ENCODE measurements at places on chromosomes 1 and 21.

GRCh38 chr1:93783876-93784275 lies 95.1 kb downstream of the DNTTIP2 start:
- DNase-seq: no peak

GRCh38 chr1:241532864-241533263 lies 686 bp downstream of the KMO start:
- DNase-seq: no peak

- no peak for DNase-seq
Measured at GRCh38 chr1:15168479-15168878, 14.9 kb downstream of the TMEM51 start.

GRCh38 chr1:231420299-231420958 lies 1.7 kb downstream of the EGLN1 start:
- DNase-seq: no peak

DNA sequence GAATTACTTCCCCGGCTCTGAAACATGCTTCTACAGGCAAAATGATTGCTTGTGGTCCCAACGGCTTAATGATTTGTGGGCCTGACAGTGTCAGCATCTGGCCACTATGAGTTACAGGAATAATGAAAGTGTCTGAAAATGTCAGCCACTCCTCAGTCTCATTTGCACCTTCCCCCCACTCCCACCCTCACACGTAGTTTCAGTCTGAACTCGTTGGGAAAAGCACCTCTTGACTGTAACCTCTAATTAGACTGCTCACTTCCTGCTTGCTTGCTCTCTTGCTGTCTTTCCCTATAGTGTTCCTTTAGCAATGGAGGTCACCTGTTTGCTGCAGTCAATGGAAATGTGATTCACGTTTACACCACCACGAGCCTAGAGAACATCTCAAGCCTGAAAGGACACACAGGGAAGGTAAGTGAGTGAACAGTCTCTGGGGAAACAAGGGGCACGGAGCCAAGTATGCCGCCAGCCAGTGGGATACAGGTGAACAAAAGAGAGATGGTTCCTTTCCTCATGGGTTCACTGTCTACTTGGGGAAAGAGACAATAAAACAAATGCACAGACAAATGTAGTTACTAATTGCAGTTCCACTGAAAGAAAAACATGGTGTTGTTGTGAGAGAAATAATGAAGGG lies 27.1 kb downstream of the CFAP57 start:
- DNase-seq: no peak

- no peak for DNase-seq
Measured at GRCh38 chr1:180947499-180947885, 34.8 kb downstream of the KIAA1614 start.

DNA sequence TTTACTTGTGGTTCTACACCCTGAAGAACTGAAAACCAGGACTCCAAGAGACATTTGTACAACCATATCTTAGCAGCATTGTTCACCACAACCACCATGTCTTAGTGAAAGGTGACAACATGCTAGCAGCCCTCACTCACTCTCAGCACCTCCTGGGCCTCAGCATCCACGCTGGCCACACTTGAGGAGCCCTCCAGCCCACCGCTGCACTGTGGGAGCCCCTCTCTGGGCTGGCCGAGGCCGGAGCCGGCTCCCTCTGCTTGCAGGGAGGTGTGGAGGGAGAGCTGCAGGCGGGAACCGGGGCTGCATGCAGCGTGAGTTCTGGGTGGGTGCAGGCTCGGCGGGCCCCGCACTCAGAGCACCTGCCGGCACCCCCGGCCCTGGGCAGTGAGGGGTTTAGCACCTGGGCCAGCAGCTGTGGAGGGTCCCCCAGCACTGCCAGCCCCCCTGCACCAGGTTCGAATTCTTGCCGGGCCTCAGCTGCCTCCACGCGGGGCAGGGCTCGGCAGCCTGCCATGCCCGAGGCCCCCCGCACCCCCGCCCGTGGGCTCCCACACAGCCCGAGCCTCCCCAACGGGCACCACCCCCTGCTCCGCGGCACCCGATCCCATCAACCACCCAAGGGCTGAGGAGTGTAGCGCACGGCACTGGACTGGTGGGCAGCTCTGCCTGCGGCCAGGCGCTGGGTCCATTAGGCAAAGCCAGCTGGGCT lies 9.2 kb downstream of the C1orf159 start:
- DNase-seq: no peak

- DNase-seq: no peak
Measured at GRCh38 chr1:160722726-160723125, 11.1 kb upstream of the CD48 start.

GRCh38 chr1:230091473-230092231 lies 24.6 kb downstream of the GALNT2 start:
- DNase-seq: no peak

GRCh38 chr21:44427241-44428120 lies 27.8 kb upstream of the LRRC3 start:
- DNase-seq: no peak

DNA sequence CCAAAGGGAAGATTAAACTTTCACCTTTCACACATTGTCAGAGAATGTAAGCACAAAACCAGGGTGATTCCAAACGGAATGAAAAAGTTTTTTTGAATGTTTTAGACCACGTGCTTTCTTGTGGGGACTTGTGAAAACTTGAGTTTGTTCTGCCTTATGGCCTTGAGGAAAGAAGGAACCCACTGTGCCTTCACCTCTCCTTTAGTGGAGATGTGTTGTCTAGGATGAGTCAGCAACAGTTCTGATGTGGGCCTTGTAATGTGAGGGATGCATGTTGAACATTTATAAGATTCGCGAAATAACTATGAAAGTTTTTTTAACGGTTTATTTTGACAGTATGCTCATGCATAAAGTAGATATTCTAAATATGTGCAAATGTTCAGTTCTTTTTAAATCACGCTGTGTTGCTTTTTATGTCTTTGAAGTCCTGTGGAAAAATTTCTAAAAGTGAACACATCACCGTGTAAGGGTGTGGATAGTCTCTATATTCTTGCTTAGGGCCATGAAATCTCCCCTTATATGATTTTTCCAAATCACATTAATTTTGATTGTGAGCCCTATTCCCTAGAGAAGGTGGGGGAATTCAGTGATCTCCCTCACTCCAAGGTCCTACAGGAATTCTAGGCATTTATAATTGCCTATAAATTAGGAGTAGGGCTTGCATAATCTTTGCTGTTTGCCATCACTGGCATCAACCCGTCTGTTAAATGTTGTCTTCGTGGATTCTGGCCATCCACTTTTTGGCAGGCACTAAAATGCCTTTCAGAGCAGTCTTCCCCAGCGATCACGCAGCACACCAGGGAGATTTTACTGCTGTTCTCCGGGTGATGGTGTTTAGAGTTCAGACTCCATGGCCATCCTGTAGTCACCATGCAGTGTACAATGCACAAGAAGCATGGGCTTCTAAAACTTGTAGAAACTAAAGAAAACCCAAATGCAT lies 47.4 kb downstream of the PLA2G4A start:
- DNase-seq: no peak

GRCh38 chr1:15116966-15117365 lies 36.6 kb upstream of the TMEM51 start:
- DNase-seq: no peak

- DNase-seq: no peak
Measured at GRCh38 chr1:1842360-1843146, 48.3 kb downstream of the GNB1 start.

GRCh38 chr1:186937016-186937670 lies 108.4 kb downstream of the PLA2G4A start:
- no peak for DNase-seq

DNA sequence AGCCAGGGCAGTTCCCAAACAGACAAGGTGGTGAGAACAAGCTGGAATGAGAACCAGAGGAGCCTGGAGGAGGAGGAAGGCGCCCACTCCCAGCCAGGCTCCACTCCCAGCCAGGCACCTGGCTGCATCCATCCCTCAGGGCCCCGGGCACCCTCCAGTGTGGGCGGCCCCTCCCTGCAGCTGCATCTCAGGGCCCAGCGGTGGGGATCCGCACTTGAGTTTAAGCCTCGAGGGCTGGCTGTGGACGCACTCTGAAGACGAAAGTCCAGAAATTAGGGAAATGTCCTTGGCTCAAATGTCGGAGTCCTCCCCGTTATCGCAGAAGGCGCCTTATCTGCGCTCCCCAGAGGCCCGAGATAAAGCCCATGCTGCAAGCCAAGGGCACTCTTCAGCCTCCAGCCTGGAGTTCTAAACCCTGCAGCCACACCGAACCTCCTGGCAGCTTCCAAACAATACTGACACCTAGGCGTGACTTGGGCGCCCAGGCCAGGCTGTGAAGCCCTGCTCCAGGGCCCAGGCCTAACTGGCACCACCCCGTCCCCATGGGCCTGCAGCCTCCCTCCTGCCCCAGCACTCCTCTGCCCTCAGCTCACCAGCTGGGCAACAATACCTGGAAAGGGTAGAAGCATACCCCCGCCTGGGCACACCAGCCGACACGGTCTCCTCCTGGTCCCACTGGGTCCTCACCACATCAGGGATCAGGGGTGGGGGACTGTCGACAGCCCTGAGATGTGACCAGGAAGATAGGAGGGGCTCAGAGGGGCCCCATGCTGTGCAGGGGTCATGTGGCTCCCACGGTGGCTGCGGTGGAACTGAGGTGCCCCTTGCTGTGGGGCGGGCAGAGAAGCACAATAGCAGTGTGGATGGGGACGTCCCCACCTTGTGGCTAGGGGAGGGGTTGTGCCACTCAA lies 184.8 kb upstream of the VAMP3 start:
- DNase-seq: no peak

GRCh38 chr1:206699000-206699586 lies 14.4 kb downstream of the MAPKAPK2 start:
- DNase-seq: no peak

DNA sequence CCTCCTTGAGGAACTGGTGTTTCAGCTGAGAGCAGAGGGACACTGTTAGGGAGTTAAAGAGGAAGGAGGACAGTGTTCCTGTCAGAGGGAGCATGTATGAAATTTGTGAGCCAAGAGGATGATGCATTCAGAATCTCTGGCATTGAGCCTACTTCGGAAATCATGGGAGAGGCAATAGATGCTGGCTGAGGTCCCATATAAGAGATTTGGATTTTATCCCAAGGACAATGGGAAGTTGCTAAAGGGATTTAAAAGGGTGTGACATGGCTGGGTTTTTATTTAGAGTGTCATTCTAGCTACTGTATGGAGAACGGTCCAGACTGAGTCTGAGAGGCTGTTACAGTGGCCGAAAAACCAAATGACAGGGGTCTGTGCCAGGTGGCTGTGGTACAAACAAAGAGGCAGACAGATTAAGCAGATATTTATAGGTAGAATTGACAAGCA lies 403.2 kb upstream of the B3GALT2 start:
- no peak for DNase-seq

GRCh38 chr1:61921435-61921834 lies 179.2 kb downstream of the PATJ start:
- DNase-seq: no peak

DNA sequence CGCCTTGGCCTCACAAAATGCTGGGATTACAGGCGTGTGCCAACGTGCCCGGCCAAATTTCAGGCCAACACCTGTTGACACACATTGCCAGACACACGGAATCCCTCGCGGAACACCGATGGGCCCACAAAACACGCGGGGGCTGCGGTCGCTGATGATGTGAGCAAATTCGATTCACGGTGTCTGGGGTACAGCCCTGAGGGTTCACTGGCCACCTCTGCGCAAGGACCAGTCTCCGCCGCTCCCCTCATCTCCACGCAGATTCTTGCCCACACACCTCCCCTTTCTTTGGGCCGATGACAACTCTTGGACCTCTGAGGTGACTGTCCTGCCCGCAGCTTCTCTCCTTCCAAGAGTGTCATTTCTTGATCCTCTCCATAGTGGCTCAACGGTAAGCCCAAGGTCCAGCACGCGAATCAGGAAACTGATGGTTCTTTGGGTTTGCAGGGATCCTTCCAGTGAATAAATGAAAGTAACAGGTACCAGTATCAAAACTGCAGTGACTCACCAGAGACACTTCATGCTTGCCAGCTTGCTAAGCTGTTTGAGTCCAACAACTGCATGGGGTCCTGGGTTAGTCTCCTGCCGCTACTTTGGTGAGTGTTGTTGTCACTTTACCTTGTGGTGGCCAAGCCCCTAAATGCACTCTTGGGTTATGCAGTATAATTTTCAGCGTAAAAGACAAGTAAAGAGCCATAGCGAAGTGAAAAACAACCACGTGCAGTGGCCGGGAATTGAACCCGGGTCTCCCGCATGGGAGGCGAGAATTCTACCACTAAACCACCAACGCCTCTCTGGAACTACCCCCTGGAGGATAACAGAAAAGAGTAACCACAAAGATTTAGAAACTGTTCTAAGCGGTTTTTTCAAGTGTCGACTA lies 11.0 kb upstream of the RNU1-3 start:
- no peak for DNase-seq

GRCh38 chr21:37297364-37297763 lies 30.2 kb upstream of the VPS26C start:
- no peak for DNase-seq

DNA sequence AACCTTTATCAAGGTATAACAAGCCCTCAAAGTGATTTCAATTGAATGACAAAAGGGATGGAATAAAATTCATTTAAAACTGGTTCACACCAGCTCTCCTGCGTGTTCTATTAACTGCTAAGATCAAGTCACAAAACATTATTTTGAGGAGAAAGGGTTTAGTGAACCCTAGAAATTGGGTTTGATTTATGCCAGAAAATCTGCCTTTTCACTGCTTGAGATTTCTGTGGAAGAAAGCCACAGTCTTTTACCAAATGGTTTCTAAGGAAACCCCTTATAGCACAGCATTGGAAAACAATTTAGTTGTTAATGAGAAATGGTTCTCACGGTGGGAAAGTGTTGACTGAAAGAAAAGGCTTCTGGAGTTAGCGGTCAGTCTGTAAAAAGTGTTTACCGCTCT lies 43.6 kb upstream of the DPH5 start:
- DNase-seq: no peak

DNA sequence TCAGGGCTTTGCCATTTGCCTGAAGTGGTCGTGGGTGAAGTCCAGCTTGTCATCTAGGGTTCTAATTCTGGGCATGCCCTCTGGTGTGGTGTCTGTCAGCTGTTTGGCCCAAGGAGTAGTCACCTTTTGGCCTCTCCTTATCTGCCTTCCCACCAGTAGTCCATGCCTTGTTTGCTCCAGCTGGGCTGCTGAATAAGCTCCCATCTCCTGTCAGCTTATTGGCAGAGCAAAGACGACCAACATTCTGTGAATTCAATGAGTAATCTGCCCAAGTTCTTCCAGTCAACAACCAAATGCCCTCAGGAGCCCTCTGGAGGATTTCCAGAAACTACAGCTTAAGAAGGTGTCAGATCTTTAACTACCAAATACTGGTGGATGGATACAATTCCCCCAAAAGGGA lies 7.0 kb downstream of the BCAN start:
- DNase-seq: no peak

GRCh38 chr1:164562511-164562910 lies 3.5 kb downstream of the PBX1 start:
- no peak for DNase-seq

DNA sequence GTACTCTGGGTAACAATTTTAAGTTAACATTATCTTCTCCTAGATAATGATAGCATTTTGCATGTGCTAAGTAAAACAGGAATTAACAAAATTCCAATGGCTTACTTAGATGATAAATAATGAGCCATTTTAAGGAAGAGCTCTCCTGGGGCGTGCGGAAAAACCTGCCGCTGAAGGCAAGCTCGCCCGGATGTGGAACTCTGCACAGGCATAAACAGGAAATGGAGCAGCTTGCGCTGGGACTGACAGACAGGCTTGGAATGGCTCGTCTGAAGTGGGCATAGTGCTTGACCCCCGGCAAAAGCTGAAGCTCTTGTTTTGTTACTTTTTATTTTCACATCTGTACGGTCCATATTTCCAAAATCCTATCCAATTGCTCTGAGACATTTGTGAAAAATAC lies 169.2 kb downstream of the ZNF281 start:
- no peak for DNase-seq

GRCh38 chr1:205012391-205013140 lies 30.4 kb upstream of the CNTN2 start:
- DNase-seq: no peak

- no peak for DNase-seq
Measured at GRCh38 chr1:31878058-31878457, 60.1 kb downstream of the PTP4A2 start.
